ENCODE measurements at places on chromosomes 11 and 22.

- no peak for DNase-seq
Measured at GRCh38 chr11:125071846-125072217, 8.7 kb downstream of the SLC37A2 start.

GRCh38 chr11:29564486-29564885 lies 452.3 kb downstream of the KCNA4 start:
- no peak for DNase-seq

GRCh38 chr22:37244922-37245722 lies 1.1 kb upstream of the RAC2 start:
- no peak for DNase-seq

GRCh38 chr11:3148255-3148989 lies 16.7 kb downstream of the OSBPL5 start:
- DNase-seq: no peak

DNA sequence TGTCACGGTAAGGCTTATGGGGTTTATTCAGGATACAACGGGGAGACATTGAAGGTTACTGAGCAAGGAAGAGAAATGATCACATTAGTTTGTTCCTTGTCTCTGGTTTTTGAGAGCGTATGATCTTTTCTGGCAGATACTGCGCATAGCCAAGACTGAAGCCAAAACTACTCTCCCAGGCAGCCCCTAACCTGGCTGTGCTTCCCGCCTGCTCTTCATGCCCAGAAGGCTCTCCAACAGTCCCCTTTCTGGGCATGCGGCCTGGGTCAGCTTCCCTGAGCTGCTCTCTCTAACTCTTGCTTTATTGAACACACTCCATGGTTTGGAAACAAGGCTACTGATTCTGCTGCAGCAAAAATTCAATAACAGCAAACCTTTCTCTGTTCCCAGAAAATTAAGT lies 306.6 kb downstream of the BUD13 start:
- no peak for DNase-seq

DNA sequence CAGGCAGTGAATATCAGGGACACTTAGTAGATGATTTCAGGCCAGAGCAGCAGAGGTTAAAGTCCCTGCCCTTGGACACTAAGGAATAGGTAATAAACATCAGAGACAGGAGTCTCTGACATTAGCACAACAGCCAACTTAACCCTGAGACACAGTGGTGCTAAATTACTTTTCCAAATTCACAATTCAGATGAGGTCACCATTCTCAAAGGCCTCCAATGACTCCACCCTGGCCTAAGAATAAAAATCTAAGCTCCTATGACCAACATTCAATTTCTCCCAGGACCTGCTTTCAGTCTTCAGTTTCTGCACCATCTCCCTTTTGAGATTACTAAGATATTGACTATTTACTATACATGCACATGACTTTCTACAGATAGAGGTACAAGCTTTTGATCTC lies 42.0 kb downstream of the BLID start:
- DNase-seq: no peak

GRCh38 chr11:33894398-33894746 lies 2.5 kb upstream of the LMO2 start:
- no peak for DNase-seq

- DNase-seq: no peak
Measured at GRCh38 chr11:118560806-118561205, 4.9 kb downstream of the IFT46 start.

Measured in HS-27A (cell line).